Activated CD8-positive, alpha-beta memory T cell treated with anti-CD3 and anti-CD28 coated beads for 36 hours (primary cell): ENCODE measurements at places on chromosomes 16 and 17. TPM values are rescaled to one million over a fixed set of nuclear protein-coding genes. Genes with fewer than 3 reads are reported as not detected.

Gene EME1
- 30.4 TPM for total RNA-seq

Gene NEUROD2
- total RNA-seq, result not detected

Gene TPPP3
- total RNA-seq, result not detected

Gene SRL
- not detected for total RNA-seq

Gene MBTD1
- total RNA-seq, result 7.1 TPM
